ENCODE measurements at places on chromosomes 1 and 21. TPM values are rescaled to one million over a fixed set of nuclear protein-coding genes. Genes with fewer than 3 reads are reported as not detected.

DNA sequence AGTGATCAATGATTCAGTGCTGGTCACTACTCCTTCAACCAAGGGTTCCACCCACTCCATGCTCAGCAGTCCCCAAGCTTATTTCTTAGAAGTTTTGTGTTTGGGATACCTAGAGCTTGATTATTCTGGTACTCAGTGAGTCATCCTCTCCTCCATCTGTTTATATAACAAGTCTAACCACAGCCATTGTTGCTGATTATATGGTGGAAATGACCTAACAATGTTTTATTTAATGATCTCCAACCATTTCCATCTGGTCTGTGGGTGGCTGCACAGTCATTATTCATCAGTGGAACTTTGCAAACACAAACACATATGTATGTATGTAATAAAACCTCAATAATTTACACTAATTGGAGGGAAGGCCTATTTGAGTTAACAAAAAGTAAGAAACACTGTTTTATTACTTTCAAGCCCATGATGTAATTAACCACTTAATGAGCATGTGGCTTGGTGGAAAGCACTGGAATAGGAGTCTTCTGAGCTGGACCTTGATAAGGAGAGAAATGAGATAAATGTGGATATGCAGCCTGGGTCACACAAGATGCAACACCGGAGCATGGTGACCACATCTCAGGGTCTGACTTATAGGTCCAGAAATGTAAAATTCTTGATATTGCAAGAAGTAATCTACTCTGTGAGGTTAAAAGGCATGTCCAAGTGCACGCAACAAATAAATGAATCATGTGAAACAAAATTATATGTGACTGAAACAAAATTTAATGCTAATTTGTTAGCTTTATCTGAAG, 99.0 kb upstream of the WLS start:
- DNase-seq = no peak

DNA sequence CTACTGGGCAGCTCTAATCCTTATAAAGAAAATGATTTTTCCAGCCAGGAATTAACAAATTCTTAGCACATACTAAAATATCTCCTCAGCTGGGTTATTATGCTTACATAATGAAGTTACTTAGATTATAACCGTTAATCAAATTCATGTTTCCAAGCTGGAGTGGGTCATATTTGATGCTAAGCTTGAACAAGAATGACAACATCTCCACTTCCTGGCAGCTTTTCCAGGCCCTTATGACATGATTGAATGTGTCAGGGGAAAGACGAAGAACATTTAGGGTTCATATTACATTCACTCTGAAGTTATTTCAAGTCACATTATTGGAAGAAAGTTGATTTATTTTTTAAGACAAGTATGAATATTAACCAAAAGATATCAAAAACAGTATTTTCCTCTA, 333.7 kb downstream of the PCP4 start:
- no peak for DNase-seq

The EVI5 gene
- total RNA-seq = 51.3 TPM

The ICOSLG gene
- total RNA-seq = 0.91 TPM

The PLA2G2F gene
- not detected for total RNA-seq

GRCh38 chr1:64923294-64923718, 43.0 kb downstream of the JAK1 start:
- DNase-seq = no peak

The HFM1 gene
- total RNA-seq = 31.2 TPM

DNA sequence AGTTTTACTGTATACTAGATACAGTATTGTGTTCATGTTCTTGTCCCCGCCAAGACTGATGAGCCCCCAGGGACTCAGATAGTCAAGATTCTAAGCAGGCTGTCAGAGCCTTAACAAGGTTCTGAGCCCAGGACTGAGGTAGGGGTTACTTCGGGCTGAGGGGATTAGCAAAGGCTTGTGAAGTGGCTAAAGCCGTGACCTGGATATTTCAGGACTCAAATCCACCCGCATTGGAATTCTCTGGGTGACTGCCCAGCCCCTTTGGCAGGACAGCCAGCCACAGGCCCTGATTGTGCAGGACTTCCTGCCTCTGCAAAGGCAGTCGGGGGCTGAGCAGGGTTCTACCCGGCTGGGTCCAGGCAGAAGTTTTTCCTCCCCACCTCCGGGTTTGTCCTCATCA, at the start of gene PLA2G5:
TSS of gene PLA2G5 (plus strand) at position 321 of the 400 bp plus-strand sequence. CDS start 14,637 bp downstream, outside the sequence.
- DNase-seq = peak; percentile 8

DNA sequence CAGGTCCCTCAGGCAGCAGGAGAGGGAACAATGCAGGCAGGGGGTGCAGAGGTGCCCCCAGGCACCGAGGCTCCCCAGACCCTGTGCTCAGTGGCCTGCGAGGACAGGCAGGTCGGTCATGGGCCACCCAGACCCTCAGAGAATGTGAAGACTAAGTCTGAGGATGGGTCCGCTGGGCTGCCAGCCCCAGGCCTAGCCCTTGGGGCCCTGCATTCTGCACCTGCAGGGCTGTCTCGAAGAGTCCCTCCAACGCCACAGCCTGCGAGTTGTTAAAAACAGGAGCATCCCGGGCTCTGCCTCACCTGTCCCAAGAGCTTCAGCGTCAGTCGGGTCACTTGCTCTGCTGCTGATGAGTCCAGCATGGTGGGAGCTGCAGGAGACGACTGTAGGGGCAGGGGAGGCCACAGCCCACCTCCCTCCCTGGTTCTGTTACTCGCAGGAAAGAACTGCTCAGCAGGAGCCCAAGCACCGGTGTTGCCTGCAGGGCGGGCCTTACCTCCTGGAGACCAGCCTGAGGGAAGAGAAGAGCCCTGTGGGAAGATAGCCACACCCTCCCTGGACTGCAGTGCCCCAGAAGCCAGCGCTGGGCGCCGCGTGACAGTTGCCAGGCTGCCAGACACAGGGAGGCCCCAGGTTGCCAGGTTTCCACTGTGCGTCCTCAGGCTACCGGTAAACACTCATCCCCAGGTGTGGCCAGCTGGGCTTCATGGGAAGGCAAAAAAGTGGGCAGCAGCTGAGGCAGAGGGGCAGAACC, 5.8 kb downstream of the C21orf58 start:
- no peak for DNase-seq

- DNase-seq = no peak
These were observed 25.1 kb downstream of the SPSB1 start for GRCh38 chr1:9317591-9318417.

Data from cerebellum (tissue), 4 donors.